HFFc6 (cell line): ENCODE measurements at places on chromosomes 16 and 17.

DNA sequence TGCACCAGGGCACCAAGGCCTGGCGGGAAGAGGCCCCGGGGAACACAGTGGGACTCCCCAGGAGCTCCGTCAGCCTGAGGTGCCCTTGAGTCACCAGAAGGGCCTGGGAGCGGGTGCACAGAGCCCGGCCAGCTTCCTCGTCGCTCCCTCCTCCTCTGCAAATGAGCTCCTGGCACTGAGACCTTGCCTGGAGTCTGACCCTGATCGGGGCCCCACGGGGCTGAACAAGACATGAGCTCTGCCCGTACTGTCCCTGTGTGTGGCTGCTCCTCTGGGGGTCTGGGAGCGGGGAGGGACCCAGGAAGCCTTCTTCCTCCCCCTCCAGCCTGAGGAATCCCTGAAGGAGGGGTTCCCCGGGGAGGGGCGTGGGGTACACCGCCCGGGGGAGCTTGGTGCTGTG lies 36.4 kb upstream of the SSTR5 start:
- H3K4me1 ChIP-seq = no peaks in the 10 kb centered on the region
- H3K27me3 ChIP-seq = peaks cover 8% of the 10 kb centered on the region
- no peak overlapping the region for H3K27ac ChIP-seq
- H3K36me3 ChIP-seq = no peaks in the 10 kb centered on the region
- H3K4me3 ChIP-seq = no peak overlapping the region

DNA sequence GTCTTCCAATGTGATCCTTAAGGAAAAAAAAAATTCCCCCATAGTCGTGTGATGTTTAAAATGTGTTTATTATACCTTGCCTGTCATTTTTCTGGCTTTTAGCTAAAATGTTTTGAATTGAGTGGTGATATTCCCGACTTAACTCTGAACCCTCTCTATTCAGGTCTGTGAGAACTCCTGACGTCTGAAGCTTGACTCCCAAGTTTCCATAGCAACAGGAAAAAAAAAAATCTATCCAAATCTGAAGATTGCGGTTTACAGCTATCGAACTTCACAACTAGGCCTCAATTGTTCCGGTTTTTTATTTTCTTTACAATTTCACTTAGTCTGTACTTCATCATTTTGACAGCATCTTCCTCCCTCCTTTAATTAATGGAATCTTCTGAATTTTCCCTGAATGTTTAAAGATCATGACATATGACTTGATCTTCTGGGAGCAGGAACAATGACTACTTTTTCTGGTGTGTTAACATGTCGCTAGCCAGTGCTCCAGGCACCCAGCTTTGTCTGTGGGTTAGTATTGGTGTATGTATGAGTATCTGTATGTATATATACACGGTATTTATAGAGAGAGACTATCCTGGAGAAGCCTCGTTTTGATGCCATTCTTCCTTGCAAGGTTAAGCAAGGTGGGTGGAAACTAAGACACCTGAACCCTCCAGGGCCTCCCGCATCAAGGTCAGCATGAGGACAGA lies 12.8 kb upstream of the HSBP1 start:
- DNase-seq = no peak
- H3K36me3 ChIP-seq = no peaks in the 10 kb centered on the region
- H3K27me3 ChIP-seq = peaks cover 5% of the 10 kb centered on the region
- H3K27ac ChIP-seq = no peak overlapping the region
- no peaks in the 10 kb centered on the region for H3K4me1 ChIP-seq

- H3K27ac ChIP-seq = peak overlapping the region; percentile 94
- peak; percentile 95 for DNase-seq
- peaks cover 5% of the 10 kb centered on the region for H3K27me3 ChIP-seq
- H3K4me3 ChIP-seq = peak overlapping the region; percentile 83
- peaks cover 59% of the 10 kb centered on the region for H3K4me1 ChIP-seq
Measured at GRCh38 chr17:933312-934073, 46.1 kb downstream of the NXN start.

DNA sequence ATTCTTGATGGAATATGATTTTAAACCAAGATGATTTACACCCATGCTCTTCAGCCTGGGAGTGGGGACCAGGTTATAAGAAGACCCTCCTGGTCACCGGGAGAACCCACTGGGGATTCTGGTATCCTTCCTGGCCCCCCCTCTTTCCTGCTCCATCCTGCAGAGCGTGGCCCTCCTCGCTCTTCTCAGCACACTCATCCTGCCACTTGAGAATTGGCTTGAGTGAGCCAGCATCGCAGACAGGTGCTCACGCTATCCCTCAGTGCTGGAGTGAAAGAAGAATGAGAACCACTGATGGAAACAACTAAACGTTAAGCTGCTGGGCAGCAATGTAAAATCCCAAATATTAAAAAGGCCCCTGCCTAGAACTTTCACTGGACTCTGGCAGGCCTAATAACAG lies 98.0 kb downstream of the CYTH1 start:
- no peak for DNase-seq
- peaks cover 1% of the 10 kb centered on the region; the same call in 1 of the 2 replicates for H3K27me3 ChIP-seq

GRCh38 chr17:4986403-4986802 lies 1.1 kb downstream of the CAMTA2 start:
- peak overlapping the region; percentile 94 for H3K4me3 ChIP-seq
- H3K4me1 ChIP-seq = peaks cover 58% of the 10 kb centered on the region
- no peak for DNase-seq

DNA sequence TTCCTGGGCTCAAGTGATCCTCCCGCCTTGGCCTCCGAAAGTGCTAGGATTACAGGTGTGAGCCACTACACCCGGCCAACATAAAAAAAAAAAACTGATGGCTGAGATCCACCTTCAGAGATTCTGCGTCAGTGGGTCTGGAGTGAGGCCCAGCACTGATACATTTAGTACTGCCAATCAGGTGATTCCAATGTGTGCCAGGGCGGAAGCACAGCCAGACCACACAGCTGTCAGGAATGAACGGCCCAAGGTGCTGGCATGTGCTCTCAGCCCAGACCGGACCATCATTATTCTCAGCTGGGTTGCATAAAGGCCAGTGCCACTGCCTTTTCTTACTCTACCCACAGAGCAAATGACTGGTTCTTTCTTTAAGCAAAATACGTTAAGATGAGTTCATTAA lies 1.2 kb upstream of the BCO1 start:
- H3K4me1 ChIP-seq = peaks cover 17% of the 10 kb centered on the region
- DNase-seq = no peak
- peak overlapping the region; percentile 83; the same call in 1 of the 2 replicates for H3K4me3 ChIP-seq
- no peak overlapping the region for H3K27ac ChIP-seq
- H3K27me3 ChIP-seq = peaks cover 10% of the 10 kb centered on the region

GRCh38 chr17:56832446-56832845 lies 1.3 kb downstream of the C17orf67 start:
- DNase-seq = no peak
- peaks cover 20% of the 10 kb centered on the region; the same call in 1 of the 2 replicates for H3K36me3 ChIP-seq
- peak overlapping the region; percentile 89 for H3K4me3 ChIP-seq
- peaks cover 54% of the 10 kb centered on the region for H3K4me1 ChIP-seq

DNA sequence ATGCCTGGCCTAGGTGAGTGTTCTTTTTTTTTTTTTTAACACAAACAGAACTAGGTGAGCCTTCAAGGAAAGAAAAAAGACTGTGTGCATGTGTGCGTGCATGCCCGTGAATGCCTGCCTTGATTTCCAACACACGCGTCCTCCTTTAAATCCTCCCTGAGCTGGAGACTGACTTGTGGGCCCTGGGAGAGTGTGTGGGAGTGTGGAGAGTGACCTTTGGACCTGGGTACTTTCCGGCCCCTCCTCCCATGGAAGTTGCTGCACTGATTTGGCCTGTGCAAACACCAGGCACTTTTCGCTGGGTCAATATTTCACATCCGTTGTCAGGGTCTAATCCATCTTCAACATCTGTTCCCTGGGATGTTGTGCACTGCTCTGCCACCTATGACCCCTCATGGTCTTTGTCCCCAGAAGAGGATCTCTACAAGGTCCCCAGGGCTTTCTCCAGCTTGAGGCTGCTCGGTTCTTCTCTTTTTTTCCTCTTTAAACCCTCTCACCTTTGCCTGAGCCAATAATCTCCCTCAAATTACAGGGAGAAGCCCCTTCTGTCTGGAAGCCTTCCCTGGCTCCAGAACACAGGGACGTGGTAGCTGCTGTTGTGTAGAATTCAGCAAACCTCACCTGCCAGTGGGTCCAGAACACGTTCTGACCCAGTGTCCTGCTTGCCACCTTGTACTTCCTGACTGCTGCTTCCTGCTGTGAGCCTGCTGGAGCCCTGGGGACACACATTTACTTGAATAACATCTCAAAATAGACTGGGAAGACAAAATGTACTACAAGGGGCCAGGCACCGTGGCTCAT lies 20.8 kb upstream of the ATP5MC1 start:
- H3K27ac ChIP-seq = no peak overlapping the region
- H3K4me1 ChIP-seq = no peaks in the 10 kb centered on the region
- DNase-seq = no peak
- H3K4me3 ChIP-seq = no peak overlapping the region
- no peaks in the 10 kb centered on the region for H3K36me3 ChIP-seq

DNA sequence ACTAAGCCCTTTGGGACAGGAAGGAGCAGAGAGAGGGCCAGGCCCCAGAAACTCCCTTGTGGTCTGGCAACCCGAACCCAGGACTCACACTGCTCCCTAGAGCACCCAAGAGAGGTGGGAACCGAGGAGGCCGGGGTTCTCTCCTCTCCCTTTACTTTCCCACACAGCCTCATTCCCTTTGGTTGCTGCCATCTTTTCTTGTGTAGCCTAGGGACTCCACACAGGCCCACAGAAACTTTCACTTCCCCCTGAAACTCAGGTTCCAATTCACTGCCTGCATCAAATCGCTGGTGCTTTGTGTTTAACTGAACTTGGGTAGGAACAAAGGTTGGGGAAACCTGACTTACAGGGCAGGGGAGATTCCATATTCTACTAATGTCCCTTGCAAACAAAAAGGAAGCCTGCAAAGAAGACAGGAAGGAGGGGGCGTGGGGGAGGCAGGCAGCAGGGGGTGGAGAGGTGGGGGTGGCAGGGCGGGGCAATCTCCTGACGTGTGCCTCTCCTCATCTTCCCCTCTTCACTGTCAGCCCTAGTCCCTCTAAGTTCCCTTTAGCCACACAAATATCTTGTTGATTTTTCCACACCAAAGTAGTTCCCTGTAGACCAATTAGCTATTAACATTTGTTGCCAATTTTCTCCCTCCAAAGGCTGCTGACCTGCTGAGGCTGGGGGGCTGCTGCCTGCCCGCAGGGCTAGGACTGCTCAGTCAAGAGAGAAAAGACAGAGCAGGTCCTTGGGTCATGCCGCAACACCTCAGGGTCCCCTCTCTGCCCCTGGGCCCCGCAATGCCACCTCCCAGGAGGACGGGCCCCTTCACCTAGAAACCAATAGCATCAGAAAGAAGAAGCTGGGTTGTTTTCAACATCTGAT lies 8.0 kb downstream of the ST3GAL2 start:
- no peak for DNase-seq
- no peak overlapping the region; the same call in 1 of the 2 replicates for H3K27ac ChIP-seq
- no peak overlapping the region for H3K4me3 ChIP-seq
- H3K27me3 ChIP-seq = no peaks in the 10 kb centered on the region
- peaks cover 64% of the 10 kb centered on the region for H3K4me1 ChIP-seq
- peaks cover 6% of the 10 kb centered on the region for H3K36me3 ChIP-seq

DNA sequence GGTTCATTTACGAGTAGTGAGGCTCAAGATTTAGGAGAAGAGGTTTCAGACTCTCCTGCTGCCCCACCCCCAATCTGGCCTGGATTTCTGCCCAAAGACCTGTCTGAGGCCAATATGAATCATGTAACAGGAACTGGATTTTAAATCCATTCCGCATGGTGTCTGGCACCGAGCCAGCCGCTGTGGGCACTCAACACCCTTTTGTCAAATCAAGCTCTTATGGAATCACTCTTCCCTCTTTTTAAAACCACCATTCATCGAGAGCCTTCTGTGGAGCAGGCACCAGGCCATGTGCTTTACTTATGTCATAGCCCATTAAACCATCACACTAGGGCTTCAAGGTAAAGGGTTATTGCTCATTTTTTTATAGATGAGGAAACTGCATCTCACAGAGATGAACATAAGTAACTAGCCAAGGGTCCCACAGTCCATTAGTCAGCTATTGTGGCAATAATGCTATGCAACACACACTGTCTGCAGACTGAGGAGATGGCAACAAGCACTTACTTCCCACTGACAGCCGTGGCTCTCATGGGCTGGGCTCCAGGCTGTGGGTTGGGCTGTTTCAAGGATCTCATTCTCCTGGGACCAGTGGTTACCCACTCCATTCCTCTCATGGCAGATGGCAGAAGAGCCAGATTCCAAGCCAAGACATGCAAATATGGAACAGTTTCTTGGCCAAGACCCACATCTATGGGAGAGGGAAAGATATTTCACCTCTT lies 93.6 kb downstream of the WSCD1 start:
- H3K27me3 ChIP-seq = peaks cover 10% of the 10 kb centered on the region
- no peak for DNase-seq
- H3K36me3 ChIP-seq = no peaks in the 10 kb centered on the region
- H3K4me1 ChIP-seq = no peaks in the 10 kb centered on the region
- H3K27ac ChIP-seq = no peak overlapping the region

DNA sequence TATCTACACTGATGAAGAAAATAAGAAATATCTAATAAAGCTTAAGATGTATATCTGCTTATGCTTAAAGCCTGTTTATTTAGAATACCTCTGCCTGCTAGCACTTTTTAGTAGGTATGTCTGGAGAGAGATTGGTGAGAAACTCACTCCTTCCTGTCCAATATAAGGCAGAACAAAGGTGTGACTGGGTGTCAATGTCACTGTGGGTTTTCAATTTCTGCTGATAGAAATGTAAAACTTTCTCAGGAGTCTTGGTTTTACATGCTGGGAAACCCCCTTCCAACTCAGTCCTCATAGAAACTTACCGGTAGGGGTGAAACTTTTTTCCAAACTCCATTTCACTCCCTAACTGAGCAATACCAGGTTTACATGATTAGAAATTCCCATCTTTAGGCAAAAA lies 17.8 kb upstream of the MPHOSPH6 start:
- peaks cover 10% of the 10 kb centered on the region for H3K4me1 ChIP-seq
- H3K27ac ChIP-seq = no peak overlapping the region
- H3K36me3 ChIP-seq = no peaks in the 10 kb centered on the region
- peaks cover 12% of the 10 kb centered on the region for H3K27me3 ChIP-seq
- DNase-seq = no peak

GRCh38 chr16:49463529-49463928 lies 89.9 kb downstream of the C16orf78 start:
- no peak for DNase-seq
- H3K4me1 ChIP-seq = no peaks in the 10 kb centered on the region
- H3K27ac ChIP-seq = no peak overlapping the region
- H3K4me3 ChIP-seq = no peak overlapping the region

- H3K27me3 ChIP-seq = peaks cover 2% of the 10 kb centered on the region
- peak overlapping the region; percentile 20; the same call in 1 of the 2 replicates for H3K4me3 ChIP-seq
- peaks cover 43% of the 10 kb centered on the region for H3K4me1 ChIP-seq
- H3K36me3 ChIP-seq = no peaks in the 10 kb centered on the region
- peak overlapping the region; percentile 60 for H3K27ac ChIP-seq
Measured at GRCh38 chr16:64356267-64356666, 765.6 kb downstream of the CDH11 start.

GRCh38 chr17:22694362-22695227 lies 1002.3 kb downstream of the KCNJ18 start:
- H3K27ac ChIP-seq = no peak overlapping the region
- H3K27me3 ChIP-seq = peaks cover 3% of the 10 kb centered on the region
- DNase-seq = no peak
- H3K36me3 ChIP-seq = no peaks in the 10 kb centered on the region
- H3K4me3 ChIP-seq = no peak overlapping the region
- H3K4me1 ChIP-seq = no peaks in the 10 kb centered on the region

- no peaks in the 10 kb centered on the region for H3K36me3 ChIP-seq
- H3K4me3 ChIP-seq = no peak overlapping the region
- 0 out of 2 replicates have a peak, but pooled peaks cover 1% of the 10 kb centered on the region for H3K27me3 ChIP-seq
Measured at GRCh38 chr16:59116744-59117143, 382.6 kb upstream of the GOT2 start.

- no peaks in the 10 kb centered on the region for H3K36me3 ChIP-seq
- H3K27me3 ChIP-seq = peaks cover 5% of the 10 kb centered on the region
- no peaks in the 10 kb centered on the region for H3K4me1 ChIP-seq
Measured at GRCh38 chr16:50884066-50884860, 142.4 kb downstream of the CYLD start.
